Ammon's horn (tissue), 1 donor: ENCODE measurements at places on chromosomes 3 and 15.

DNA sequence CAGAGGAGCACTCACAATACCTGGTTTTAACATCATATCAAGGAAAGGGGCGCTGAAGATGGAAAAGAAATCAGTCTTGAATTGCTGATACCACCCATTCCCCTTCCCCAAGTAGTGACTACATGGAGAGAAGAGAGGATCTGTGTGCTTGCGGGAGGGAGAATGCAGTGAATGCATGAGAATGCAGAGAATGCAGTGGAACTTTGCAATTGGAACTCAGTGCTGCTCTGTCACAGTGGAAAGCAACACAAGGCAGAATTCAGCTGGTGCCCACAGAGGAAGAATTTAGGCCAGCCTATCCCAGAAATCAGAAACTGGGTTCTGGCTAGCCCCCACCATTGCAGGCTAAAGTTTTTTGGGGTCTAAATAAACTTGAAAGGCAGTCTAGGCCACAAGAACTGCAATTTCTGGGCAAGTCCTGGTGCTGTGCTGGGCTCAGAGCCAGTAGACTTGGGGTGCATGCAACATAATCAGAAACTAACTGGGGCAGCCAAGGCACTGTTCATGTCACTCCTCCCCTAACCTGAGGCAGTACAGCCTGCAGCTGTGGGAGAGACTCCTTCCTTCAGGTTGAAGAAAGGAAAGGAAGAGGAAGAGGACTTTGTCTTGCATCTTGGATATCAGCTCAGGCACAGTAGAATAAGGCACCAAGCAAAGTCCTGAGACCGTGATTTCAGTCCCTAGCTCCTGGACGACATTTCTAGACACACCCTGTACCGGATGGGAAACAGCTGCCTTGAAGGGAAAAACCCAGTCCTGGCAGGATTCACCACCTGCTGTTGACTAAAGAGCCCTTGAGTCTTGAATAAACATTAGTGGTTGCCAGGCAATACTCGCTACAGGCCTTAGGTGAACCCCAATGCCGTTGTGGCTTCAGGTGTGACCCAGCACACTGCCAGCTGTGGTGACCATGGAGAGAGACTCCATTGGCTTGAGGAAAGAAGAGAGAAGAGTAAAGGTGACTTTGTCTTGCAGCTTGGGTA is 329.3 kb downstream of the TBL1XR1 start:
- DNase-seq = no peak

DNA sequence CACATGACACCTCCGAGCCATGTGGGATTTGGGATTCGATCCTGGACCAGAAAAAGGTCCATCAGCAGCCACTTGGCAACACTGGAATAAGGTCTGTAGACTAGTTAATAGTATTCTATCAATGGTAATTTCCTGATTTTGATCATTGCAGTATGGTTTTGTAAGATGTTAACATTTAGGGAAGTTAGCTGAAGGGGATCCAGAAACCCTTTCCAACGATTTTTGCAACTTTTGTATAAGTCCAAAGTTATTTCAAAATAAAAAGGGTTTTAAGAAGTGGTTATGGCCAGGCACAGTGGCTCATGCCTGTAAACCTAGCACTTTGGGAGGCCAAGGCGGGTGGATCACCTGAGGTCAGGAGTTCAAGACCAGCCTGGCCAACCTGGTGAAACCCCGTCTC is 10.2 kb downstream of the BDH1 start:
- DNase-seq = no peak

GRCh38 chr3:20846066-20846465 is 660.1 kb upstream of the SGO1 start:
- no peak for DNase-seq

GRCh38 chr3:147409143-147410115 is at the start of gene ZIC1:
Gene ZIC1 (plus strand): TSS chr3:147409365. CDS start chr3:147410113, 748 bp downstream.
- peak; percentile 86 for DNase-seq

GRCh38 chr15:60844010-60844409 is 365.1 kb upstream of the ICE2 start:
- no peak for DNase-seq

GRCh38 chr15:66621491-66622467 is 56.0 kb upstream of the LCTL start:
- DNase-seq = no peak

DNA sequence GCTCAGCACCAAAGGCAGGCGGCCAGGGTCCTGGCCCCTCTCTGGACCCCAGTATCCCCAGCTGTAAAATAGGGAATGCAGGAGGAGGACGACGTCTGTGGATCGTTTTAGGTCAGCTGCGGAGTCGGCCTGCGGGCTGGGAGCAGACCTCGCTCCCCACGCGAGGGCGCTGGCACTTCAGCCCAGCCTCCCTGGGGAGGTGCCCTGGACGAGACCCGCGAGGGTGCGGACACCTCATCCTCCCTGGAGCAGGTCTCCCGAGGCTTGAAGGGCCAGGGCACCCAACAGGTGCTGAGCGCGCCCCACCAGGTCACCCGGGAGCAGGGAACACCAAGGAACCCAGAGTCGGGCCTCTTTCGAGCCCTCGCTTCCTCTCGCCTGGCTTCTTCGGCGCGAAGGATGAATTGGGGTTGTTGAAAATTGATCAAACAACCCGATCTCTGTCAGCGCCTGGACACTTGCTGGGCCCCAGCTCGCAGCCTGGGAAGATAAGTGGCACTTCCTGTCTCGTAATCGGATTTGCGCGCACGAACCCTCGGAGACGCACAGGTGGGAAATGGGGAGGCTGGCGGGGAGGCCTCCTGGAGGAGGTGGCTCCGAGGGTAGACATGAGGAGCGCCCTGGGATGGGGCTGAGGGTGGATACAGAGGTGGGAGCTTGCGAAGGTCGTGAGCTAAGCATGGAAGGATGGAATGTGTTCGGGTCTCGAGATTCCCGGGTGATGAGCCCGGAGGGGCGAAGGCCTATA is 588 bp upstream of the VIPR1 start:
- peak; percentile 73 for DNase-seq

GRCh38 chr3:129971351-129972052 is 3.0 kb upstream of the TRH start:
- no peak for DNase-seq

DNA sequence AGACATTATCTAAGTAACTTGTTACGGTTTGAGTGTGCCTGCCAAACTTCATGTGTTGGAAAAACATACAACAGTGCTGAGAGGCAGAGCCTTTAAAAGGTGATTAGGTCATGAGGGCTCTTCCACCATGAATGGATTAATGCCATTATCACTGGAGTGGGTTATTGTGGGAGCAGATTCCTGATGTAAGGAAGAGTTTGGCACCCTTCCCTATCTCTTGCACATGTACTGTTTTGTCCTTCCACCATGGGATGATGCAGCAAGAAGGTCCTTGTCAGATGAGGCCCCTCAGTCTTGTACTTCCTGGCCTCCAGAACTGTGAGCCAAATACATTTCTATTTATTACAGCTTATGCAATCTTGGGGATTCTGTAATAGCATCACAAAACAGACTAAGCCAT is 413.9 kb downstream of the EPHA3 start:
- no peak for DNase-seq

DNA sequence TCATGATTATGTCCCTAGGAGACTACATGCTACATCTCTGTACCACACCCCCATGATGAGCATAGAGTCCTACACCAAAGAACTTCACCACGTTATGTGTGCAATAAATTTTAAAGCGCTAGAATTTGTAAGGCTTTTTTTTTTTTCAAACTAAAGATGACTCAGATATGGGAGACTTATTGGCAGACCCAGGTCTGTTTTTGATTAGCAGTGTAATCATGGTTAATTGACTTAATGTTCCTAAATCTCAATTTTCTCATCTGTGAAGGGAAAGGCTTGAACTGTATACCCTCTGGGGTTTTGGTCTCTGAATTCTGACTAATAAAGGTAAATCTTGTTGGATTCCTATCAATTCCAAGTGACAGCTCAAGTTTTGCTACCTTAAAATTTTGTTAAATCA is 26.4 kb downstream of the ABI3BP start:
- DNase-seq = no peak

DNA sequence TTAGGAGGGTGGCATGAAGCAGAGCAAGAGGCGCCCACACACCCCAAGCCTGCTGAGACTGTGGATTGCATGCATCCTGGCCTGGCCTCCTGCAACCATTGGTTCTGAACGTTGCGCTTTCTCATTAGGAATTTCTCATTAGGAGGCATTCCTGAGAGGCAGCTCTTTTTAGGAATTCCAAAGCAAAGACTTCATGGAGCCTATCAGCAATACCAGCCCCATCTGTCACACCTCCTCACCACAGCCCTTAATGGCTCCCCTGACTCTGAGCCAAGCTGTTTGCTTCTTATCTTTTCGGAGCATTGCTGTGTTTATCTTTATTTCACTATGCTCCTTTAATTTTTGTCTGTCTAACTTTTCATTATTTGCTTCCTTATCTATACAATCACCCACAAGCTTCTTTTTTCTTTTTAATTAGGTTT is 226.9 kb downstream of the CACNA2D3 start:
- DNase-seq = peak; percentile 23

GRCh38 chr15:40893019-40893670 is 1.1 kb upstream of the VPS18 start:
- no peak for DNase-seq

DNA sequence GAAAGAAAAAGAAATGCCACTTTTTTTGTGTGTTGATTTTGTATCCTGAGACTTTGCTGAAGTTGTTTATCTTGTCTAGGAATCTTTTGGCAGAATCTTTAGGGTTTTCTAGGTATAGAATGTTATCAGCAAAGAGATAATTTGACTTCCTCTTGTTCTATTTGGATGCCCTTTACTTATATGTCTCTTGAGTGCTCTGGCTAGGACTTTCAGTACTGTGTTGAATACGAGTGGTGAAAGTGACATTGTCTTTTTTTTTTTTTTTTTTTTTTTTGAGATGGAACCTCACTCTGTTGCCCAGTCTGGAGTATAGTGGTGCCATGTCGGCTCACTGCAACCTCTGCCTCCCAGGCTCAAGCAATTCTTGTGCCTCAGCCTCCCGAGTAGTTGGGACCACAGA is 64.7 kb upstream of the NPHP3 start:
- no peak for DNase-seq

- DNase-seq = no peak
These were observed 1.7 kb upstream of the PIAS1 start for GRCh38 chr15:68052431-68052830.
